ENCODE measurements at places on chromosomes 2 and 18.

DNA sequence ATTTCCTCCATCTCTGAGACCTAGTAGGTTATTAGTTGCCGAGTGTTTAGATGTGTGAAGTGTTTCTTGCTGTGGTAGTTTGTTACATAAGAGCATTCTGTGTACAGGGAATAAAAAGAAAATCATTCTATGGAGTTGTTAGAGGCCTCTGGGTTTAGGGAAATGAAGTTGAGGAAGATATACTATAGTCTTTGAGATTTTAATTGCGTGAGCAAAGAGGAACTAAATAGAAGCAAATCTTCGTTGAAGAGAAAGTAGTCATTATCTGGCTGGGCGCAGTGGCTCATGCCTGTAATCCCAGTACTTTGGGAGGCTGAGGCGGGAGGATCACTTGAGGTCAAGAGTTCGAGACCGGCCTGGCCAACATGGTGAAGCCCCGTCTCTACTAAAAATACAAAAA lies 19.0 kb downstream of the USP39 start:
- no peak for DNase-seq

GRCh38 chr2:25056098-25056821 lies 14.4 kb downstream of the EFR3B start:
- no peak for DNase-seq

DNA sequence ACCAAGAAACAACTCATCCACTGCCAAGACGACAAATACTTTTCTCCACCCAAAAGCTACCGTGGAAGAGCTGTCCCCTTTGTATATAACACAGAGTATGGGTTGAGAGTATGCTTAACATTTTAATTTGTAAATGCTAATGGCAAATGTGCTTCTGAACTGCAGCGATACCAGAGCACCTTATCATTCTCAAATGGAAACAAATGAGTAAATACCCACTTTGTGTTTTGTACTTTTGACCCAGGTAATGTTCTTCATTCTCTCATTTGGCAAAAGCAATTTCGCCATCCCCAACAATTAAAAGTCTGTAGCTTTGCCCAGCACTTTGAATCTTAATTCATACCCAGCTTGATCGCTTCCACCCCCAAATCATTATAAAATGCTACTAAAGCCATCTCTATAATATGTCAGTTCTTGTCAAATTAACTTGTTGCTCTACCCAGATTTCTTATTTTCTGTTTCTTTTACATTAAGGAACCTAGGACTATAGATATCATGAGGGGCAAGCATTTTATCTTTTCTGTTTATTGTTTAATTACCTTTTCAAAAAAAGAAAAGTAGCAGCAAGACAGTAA lies 6.2 kb upstream of the POU3F3 start:
- no peak for DNase-seq

- DNase-seq, result no peak
These were observed 322.3 kb upstream of the EPAS1 start for GRCh38 chr2:45974762-45975408.

- DNase-seq, result no peak
These were observed 201.2 kb downstream of the ASB1 start for GRCh38 chr2:238627899-238628298.
